Stimulated activated CD4-positive, alpha-beta T cell treated with anti-CD3 and anti-CD28 coated beads, Interleukin-4, amount 100 ng/mL, for 4 hours (primary cell): ENCODE measurements at places on chromosomes 1 and 21.

- DNase-seq, result no peak
These were observed 3.1 kb downstream of the LRRC40 start for GRCh38 chr1:70202173-70202758.

GRCh38 chr1:53902235-53903138 lies 8.5 kb downstream of the DIO1 start:
- DNase-seq, result no peak

GRCh38 chr1:185690527-185690926 lies 43.7 kb upstream of the HMCN1 start:
- no peak for DNase-seq

DNA sequence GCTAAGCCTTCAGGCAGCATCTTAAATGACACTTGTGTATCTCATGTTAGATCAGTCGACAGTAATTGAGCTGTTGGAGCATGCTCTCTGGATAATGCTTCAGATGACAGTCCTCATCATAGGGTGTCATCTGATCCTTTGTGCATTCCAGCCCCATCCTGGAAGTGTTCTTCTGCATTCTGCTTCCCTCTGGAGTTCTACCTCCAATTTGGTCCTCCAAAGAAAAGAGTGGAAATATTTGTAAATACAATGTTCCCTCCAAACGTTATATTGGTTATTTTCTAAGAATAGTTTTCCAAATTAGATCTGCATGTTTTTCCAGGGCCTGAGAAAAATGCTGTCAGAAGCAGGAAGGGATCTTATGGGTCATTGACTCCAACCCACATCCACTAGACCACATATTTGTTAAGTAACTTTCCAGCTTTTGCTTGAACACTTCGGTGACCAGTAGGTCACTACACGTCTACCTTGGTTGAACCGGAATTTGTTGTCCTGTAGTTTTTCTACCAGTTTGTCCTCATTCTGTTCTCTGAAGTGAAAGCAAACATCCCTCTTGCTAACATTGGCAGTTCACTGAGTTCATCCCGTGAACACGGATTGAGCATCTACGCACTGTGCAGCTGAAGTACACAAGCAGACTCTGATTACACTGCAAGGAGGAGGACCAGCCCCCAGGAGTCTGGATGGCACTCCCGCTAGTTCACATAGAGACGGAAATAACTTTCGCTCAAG lies 136.0 kb downstream of the TLR5 start:
- no peak for DNase-seq

DNA sequence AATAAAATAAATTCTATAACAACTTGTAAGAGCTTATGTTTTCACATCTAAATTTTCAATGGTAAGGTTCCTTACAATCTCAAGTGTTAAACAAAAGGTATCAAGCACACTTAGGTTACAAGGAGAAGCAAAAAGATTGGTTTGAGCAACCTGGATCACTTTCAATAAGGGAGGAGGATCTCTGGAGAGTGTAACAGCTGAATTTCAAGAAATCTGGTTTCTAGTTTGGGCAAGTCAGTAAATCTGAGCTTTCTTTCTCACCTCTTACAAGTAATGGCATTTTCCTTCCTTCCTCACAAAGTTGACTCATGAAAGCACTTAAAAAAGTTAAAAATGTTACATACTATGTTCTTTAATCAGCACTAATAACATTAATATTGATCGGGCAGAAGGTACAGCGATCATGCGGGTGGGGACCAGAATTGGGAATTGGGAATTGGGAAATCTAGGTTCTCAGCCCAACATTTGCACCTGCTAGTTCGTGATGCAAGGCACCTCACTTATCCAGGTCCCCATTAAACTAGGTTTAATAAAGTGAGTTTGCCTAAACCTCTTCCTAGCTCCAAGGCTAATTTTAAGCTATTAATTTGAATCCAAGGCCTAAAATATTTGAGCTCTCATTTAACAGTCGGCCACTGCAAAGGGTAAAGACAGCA lies 3.1 kb downstream of the NUCKS1 start:
- DNase-seq, result no peak

- no peak for DNase-seq
These were observed 18.7 kb upstream of the PTGFR start for GRCh38 chr1:78471890-78472620.

DNA sequence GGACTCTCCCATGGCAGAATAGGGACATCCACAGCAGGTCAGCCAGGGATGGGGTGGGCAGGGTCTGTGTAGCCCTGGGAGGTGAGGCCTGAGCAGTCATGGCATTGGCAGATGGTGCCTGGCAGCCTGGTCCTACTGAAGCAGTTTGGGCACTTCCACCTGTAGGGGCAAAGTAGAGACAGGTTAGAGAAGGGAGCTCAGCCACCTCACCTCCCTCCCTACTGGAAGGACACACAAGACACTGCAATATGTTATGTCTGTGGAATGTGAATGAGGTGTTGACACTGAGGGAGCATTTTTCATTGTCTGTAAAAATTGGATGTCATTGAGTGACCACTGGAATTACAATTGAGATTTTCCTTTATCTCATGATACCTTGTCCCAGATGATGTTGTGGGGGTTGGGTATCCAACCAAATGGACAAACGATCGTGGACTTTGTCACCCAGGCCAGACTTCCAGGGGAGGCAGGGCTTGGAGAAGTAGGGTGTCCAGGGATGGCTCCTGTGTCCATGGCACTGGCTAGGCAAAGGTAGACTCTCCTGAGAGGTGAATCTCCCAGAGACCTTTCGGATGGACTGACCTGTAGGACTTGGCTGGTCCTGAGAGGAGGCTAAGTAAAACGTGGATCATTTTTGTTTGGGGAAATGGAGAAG lies 9.7 kb downstream of the SHISA4 start:
- no peak for DNase-seq

- DNase-seq, result no peak
These were observed 48.9 kb downstream of the HLCS start for GRCh38 chr21:36917471-36918158.

- DNase-seq, result no peak
These were observed 8.1 kb downstream of the GPR137B start for GRCh38 chr1:236150311-236150955.

DNA sequence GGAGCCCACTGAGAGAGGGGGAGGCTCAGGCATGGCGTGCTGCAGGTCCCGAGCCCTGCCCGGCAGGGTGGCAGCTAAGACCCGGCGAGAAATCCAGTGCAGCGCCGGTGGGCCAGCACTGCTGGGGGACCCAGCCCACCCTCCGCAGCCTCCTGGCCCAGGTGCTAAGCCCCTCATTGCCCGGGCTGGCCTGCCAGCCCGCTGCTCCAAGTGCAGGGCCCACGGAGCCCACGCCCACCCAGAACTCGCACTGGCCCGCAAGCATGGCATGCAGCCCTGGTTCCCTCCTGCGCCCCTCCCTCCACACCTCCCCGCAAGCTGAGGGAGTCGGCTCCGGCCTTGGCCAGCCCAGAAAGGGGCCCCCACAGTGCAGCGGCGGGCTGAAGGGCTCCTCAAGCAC lies 61.5 kb downstream of the C21orf91 start:
- DNase-seq, result no peak

GRCh38 chr1:203026666-203027663 lies 674 bp downstream of the PPFIA4 start:
- DNase-seq, result no peak

DNA sequence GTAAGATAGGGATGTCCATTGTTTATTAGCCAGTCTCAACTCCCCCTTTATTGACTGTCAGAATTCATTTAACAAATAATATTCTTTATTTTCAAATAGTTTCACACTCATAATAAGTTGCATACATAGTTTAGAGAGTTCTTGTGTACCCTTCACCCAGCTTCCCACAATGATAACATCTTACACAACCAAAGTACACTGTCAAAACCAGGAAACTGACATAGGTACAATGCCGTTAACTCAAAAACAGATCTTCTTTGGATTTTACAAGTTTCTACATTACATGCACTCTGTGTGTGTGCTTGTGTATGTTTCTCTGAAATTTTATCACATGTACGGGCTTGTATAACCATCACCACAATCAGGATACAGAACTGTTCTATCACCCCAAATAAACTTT lies 64.4 kb upstream of the IFNLR1 start:
- no peak for DNase-seq

DNA sequence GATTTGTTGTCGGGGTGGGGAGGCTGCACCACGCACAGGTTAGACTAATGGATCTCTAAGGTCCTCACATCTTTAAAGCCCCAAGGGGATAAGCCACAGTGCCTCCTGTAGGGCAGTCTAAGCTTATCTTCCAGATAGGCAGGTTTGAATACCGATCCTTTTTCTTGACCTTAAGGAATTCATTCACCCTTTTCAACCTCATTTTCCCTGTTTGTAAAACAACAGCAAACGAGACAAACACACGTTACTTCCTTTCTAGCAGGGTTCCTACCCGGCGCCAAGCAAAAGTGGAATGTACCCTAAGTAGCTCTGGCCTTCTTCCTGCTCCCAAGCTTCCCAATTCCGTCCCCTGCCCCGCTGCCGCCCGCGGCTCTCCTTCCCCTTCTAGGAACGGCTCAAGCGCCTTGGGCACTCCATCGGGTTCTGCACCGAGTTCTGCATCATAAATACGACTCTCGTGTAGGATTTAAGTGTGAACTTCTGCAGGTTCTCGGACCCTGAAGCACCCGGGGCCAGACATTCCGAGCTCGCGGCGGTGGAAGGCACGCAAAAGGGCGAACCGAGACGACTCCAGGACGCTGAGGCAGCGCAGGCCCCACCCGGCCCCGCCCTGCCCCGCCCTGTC lies 548 bp upstream of the CDC20 start:
- no peak for DNase-seq

DNA sequence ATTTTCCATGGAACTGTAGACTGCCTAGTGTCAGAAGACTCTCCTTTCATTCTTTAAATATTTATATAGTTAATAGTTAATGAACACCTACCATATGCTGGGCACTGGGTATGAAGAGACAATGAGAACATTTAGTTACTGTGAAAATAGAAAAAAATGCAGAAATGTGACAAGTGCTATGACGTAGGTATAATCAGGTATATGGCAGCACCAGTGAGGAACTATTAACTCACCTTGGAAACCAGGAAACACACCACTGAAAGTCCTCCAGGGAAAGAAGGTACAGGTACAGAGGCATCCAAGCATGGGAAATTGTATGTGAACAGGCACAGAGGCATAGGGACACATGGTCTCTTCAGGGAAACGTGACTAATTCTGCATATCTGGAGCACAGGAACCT lies 42.3 kb downstream of the DPT start:
- no peak for DNase-seq

- DNase-seq, result no peak
These were observed 92.6 kb downstream of the ST3GAL3 start for GRCh38 chr1:43799656-43800635.

DNA sequence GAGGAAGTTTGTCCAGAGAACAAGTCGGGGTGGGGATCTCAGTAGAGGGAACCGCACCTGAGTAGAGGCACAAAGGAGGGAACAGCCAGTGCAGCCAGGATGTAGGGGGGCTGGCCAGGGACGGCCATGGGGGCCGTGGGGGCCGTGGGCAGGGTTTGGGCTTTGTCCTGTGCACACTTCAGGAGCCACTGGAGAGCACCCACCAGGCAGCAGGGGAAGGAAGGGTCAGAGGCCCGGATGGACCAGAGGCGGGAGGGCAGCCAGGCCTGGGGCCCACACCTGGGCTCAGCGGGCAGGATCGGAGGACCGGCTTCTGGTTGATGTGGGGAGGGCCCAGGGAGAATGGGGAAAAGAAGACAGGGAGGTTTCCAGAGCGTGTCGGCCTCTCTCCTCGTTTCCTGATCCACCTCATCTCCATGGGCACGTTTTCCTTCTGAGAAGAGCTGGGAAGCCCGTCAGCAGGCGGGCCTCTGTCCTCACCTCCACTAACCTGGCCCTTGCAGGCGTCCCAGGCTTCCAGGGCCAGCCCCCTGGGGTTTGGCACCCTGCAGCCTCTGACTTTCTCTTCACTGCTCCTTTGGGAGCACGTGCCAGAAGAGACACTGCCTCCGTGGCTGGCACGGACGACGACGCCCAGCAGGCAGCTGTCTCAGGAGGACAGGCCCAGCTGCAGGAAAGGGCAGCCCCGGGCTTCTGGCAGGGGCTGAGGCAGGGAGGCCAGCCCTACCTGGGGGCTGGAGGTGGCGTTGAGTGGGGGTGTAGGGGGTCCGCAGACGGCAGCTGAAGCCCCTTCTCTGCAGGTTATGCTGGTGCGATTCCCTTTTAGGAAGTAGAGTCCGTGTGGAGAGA lies 16.8 kb upstream of the PDXK start:
- no peak for DNase-seq

GRCh38 chr1:76998582-76999223 lies 131.4 kb downstream of the ST6GALNAC5 start:
- no peak for DNase-seq

DNA sequence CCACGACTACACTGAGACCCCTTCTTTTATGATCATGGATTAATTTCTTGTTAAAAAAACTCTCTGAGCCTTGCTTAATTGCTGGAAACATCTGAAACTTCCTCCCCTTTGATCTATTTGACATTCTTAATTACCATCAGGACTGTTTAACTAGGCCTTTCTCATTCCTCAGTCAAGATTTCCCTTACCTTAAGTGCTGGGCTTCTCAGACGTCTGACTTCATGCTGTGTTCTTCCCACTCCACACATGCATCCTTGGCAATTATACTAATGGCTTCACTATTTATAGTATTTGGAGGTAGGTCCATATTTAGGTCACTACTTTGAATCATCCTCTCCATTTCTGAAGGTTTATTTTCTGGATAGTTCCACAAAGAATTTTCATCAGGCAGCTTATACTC lies 341.3 kb upstream of the TMPRSS15 start:
- no peak for DNase-seq

DNA sequence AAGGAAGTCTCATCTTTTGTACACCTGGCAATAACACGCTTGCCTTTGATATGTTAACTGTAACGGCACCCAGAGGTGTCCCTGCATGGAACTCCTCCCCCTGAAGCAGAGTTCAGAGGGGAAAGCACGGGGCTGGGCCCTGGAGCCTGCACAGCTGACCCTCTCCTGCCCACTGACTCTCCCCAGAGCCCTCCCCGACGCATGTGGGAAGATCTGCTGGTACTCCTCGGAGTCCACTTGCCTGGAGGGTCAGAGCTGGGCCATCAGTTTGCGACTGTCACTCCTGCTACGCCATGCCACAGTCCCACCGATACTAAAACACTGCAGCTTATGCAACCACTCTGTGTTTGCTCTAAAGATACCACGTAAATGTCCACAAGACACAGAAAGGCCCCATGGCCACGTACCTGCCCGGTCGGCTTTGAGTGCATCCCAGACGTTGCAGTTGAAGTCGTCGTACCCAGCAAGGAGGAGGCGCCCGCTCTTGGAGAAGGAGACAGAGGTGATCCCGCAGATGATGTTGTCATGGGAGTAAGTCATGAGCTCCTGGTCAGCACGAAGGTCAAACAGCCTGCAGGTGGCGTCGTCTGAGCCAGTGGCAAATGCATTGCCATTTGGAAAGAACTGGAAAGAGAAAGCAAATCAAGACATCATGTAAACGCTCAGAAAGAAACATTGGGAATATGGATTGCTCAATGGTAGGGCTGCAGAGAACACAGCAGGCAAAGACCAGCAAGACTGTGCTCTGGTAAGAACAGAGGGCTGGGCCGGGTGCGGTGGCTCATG lies 10.6 kb upstream of the NADK start:
- DNase-seq, result no peak

DNA sequence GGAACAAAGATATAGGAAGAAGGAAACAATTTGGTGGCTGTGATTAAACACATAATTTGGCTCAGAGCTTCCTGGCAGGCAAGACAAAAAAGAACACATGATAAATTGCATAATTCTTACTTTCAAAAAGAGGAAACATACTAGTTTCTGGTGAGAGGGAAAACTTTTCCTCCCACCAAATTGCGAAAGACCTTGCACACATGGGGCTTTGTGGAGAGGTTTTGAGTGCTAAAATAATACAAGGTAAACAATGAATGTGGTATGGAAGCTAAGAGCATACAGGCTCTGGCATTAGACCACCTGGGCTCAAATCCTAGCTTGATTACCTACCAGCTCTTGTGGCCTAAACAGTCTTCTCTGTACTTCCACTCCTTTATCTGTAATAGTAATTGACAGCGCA lies 140.2 kb upstream of the HOOK1 start:
- DNase-seq, result no peak
